ENCODE measurements at places on chromosomes 2 and 18.

DNA sequence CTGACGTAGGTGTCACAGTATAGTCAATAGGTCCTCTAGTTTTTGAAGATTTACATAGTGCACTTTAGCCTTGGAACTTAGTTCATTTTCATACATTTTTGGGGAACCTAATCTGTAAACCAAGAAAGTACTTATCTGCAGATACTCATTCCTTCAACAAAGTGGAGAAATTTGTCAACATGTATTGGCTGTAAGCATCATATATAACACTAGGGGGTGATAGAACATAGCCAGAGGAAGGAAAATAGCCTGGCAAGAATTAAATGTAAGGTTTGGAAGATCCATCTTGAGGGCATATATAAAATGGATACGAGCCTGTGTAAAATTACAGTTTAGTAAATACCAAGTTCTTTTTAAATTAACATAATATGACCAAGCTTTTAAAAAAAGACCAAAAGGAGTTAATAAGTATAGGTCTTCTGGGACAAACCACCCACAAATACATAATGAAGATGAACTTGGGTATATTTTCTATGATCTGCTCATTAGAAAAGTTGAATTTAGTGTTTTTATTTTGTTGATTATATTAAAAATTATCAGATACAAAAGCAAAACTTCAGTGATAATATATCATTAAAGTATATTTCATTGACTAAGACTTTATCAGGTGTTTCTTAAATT is 18.2 kb downstream of the RPL37A start:
- DNase-seq, result no peak

GRCh38 chr2:128797533-128797932 is 478.9 kb upstream of the HS6ST1 start:
- no peak for DNase-seq

DNA sequence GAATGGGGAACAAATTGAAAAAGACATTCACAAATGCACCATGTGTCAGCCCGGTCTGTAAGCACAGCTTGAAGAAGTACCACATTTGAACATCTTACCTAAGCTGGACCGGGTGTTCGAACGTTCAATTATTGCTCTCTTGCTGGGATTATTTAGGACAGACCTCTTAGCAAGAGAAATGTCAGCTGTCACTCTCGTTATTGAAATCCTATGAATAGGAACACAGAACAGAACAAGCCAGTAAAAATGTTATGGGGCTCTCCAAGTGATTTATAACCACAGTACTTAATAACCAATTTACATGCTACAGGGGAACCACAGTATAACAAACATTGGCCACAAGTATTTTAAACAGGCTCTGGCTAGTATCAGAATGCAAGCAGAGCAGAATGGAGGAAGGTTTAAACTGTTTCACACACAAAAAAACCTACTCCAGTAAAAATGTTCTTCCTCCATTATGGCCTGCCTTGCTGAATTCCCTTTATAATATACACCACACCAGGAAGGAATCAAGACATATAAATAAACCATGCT is 32.5 kb upstream of the ARL5A start:
- DNase-seq, result no peak

DNA sequence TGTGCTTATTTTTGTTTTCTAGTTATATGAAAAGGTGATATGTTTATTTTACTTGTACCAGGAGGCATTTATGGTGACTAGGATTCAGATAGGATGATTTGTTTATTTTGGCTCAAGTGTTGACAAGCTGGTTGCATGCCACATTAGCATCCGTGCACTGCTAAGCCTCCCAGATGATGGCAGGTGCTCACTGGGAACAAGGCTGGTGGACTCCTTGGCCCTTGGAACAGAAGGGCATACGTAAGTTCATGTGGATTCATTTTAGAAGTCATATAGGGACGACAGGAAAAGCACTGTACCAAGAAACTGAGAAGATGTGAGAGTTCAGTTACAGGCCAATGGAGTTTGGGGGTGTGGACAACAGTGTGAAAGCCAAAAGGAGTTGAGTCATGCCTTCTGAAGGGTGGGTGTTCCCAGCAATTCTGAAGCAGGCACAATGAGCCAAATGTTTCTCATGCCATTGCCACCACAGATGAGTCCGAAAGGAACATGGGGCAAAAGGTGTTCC is 166.2 kb downstream of the PHLPP1 start:
- DNase-seq, result no peak

GRCh38 chr2:3283206-3283605 is 94.4 kb downstream of the EIPR1 start:
- DNase-seq, result no peak

DNA sequence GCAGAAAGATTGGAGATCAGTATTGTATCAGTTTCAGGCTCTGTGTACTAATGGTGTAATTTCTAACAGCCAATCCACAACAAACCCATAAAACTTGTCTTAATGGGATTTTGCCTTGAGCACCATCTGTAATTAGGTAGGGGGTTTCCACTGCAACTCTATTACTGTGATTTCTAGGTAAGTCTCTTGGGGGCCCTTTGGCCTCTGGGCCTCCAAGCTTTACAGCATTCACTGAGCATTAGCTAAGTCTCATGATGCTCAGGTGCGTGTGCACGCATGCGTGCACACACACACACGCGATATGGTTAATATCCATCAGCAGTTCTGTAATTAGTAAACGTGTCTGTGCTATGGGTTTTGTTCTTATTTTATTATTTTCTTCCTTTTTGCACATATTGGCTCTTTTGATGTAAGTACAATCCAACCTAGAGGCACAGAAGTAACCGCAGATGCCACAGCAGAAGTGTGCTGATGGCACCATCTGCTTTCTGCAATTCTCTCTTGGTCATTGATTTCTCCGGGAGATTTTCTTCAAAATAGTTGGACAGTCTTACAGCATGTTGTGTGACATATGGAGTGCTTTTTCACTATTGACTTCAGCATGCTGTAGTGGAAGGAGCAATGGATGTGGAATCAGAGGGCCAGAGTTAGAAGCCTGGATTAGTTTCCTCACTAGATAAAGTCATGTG is 592.0 kb downstream of the LRRTM4 start:
- DNase-seq, result no peak

DNA sequence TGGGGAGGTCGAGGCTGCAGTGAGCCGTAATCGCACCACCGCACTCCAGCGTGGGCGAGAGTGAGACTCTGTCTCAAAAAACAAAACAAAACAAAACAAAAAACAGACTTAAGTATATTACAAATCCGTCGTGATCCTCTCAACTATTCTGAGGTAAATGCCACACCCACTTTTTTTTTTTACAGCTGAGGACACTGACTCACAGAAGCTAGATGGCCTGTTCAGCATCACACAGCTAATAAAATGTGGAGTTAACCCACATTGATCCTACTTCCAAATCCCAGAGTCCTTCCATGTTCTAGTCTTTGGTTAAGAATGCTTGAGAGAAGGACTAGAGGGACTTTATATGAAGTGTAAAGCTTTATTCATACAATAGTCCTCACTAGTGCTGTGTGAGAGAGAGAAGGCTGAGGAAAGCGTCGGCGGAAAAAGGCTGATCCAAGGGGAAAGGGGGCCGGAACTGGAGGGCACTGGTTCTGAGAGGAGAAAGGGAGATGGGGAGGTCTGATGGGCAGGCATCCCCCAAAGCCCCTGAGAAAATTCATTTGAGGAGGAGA is 627 bp downstream of the RNF25 start:
- no peak for DNase-seq

- DNase-seq, result no peak
These were observed 83.9 kb downstream of the ITSN2 start for GRCh38 chr2:24276349-24276899.

- DNase-seq, result no peak
These were observed 423.0 kb downstream of the GRB14 start for GRCh38 chr2:164198256-164198655.

GRCh38 chr2:98882971-98883779 is 52.9 kb downstream of the CRACDL start:
- no peak for DNase-seq

- no peak for DNase-seq
These were observed 608.9 kb downstream of the SUCLG1 start for GRCh38 chr2:83850071-83850725.

DNA sequence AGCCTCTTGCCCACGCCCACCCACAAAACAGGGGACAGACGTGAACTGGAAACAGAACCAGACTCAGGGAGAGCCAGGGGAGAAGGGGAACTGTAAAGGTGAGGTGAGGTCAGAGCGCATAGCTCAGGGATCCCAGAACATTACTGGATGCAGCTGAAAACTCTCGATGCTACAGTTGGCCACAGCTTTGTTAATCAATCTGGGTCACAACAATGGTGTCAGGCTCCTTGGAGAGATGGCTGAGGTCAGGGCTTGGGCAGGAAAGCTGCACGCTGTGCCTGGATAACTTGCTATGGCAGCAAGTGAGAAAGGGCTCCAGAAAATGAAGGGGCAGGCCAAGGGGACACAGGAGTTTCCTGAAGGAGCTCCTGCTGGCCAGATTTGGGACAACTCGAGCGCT is 263.3 kb downstream of the TFCP2L1 start:
- no peak for DNase-seq

GRCh38 chr2:168314236-168314635 is 66.8 kb upstream of the STK39 start:
- no peak for DNase-seq

- DNase-seq, result no peak
These were observed 236.9 kb downstream of the LDLRAD4 start for GRCh38 chr18:13455471-13455870.

- peak; percentile 49 for DNase-seq
These were observed 417.5 kb upstream of the MYT1L start for GRCh38 chr2:2748399-2749205.

- no peak for DNase-seq
These were observed 91.0 kb upstream of the FZD5 start for GRCh38 chr2:207860685-207861084.

DNA sequence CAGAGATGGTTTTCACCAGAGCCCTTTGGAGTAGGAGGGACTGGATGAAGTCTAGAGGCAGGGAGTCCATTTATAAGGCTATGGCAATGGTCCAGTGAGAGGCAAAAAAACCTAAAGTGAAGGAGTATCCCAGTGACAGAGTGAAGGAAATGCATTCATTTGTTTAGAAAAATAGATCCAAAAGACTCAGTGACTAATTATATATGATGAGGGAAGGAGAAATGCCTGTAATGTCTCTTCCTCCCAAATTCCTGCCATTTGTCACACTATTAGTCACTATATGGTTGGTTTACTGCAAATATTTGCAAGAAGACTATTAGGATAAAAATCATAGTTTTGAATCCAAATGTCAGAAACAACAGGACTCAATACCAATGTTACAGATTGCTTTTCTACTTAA is 104.2 kb downstream of the ZNF521 start:
- no peak for DNase-seq

DNA sequence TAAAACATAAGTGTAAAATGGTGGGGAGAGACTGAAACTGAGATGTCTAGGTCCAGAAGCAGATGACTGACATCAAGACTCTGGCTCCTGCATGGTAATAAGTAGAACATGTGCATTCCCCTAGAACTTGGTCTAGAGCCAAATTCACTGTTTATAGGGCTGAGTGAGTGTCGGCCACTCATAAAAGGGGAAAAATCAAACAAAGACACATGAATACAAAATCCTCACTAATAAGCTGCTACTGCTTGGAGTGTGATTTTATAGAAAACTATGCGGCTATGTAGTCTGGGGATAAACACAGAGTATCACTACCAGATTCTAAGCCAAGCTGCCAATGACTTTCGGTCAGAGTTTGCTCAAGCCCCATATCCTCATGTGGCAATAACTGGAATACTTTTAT is 1080.8 kb upstream of the DDX18 start:
- no peak for DNase-seq

- no peak for DNase-seq
These were observed 25.0 kb upstream of the RAPGEF4 start for GRCh38 chr2:172710584-172711047.

GRCh38 chr18:8756571-8756970 is 51.2 kb downstream of the MTCL1 start:
- no peak for DNase-seq

DNA sequence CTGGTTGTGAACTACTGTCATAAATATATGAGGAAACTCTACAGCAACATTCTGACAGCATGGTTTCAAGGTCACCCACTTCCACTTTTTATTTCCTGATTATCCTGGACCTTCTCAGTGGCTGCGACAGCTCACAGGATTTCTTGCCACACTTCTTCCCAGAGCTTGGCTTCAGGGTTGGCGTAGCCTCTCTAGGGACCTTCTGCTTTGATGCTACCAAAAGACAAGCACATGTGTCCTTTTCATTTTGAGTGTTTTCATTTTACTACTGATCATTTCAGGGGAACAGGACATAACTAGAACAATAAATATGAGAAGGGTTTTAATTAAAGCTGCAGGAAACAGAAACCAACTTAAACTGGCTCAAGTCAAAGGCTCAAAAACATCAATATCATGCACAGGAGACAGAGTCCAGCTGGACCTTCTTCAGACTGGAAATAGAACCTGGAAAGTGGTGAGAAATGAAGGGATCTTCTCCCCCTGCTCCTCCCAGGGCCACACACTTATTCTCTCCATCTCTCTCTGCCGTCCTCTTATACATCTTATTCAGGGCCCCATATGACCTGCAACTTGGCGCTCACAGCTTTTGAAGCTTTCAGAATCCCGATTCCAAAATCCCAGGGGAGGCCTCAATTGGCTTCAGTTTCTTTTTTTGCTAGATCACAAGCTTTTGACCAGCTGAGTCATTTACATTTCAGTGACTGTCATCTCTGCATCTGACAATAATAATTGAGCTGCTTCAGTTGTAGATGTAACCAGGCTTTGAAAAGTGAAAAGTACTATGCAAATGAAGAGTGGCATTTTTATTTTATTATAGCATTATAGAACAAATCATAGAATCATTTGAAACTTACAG is 9.7 kb downstream of the VIT start:
- no peak for DNase-seq

- DNase-seq, result no peak
These were observed 345.5 kb downstream of the SETBP1 start for GRCh38 chr18:45026162-45026561.

DNA sequence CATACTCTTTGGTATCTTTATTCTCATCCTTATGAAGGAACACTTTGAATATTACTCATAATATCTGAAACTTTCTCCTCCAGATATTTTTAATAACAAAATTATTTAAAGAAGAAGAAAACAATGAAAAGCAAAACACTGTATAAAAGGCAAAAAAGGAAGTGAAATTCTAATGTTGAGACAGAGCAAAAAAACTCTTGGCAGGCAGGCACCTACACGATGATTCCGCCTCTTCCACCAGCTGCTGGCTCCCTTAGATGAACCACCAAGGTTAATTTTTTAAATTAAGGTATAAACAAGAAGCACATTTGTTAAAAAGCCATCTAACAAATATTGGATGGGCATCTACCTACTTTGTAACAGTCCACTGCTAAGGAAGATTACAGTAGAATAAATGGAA is 434.7 kb downstream of the EPHA4 start:
- DNase-seq, result no peak

DNA sequence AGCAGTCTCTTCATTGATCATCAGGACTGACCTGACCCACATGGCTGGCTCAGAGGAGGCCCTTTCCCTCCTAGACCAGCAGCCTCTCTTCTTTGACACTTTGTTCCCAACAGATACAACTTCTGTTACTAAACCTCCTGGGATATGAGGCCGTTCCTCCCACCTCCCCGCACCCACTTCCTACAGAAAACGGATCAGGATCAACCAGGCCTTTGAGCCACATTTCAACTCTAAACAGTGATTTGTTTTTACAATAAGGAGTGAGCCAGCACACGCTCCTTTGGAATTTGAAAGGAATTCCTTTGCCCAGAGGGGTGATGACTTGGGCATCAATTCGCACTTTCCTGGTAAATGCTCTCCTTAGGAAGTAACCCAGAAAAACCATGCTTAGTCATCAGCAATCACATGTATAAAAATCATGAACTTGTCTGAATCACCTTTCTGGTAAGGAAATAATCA is 180.4 kb downstream of the FAM124B start:
- no peak for DNase-seq

GRCh38 chr2:137250401-137250800 is 485.1 kb downstream of the THSD7B start:
- no peak for DNase-seq
